ENCODE measurements at places on chromosomes 12 and 14. TPM values are rescaled to one million over a fixed set of nuclear protein-coding genes. Genes with fewer than 3 reads are reported as not detected.

DNA sequence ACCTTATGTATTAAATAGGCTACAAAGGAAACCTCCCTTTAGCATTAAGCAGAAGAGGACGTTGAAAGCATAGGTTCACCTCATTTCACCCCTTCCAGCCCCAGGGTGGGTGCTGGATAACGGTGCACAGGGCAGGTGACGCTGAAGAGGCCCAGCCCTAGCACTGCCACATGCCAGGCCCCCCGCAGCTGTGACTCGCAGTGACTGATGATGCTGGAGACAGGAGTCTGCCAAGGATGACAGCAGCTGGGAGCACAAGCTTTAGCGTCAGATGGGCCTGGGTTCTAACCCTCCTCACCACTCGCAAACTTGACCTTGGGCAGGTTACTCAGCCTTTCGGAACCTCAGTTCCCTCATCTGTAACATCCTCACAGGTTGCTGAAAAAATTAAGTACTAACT is 76.7 kb downstream of the TBK1 start:
- no peak for DNase-seq

GRCh38 chr12:13198241-13198640 is 1.7 kb downstream of the EMP1 start:
- DNase-seq, result no peak

GRCh38 chr12:92139634-92140150 is 6.0 kb downstream of the BTG1 start:
- DNase-seq, result no peak

DNA sequence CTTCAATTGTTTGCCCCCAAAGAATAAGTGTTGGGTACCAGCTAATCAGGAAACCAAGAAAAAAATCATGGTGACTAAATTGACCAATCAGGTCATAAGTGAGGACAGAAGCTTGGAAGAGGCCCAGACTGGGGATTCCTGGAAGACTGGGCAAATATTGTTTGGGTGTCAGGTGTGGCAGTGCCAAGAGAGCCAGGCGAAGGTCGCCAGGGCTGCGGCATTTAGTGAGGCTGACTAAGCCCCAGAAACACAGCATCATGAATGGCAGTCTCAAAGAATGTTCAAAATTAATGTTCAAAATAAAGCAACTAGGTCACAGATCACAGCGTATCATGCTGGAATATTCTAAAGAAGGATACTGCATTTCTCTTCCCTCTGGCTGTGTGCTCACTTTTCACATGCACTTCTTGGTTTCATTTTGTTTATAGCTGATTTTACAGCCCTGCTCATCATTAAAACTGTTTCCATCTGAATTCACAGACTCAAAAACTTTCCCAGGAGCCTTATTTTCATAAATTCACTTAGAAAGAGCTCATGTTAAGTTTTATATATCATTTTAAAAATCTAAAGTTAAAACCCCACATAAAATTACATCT is 85.3 kb upstream of the OVCH1 start:
- DNase-seq, result no peak

Gene HOXC5
- not detected for total RNA-seq

DNA sequence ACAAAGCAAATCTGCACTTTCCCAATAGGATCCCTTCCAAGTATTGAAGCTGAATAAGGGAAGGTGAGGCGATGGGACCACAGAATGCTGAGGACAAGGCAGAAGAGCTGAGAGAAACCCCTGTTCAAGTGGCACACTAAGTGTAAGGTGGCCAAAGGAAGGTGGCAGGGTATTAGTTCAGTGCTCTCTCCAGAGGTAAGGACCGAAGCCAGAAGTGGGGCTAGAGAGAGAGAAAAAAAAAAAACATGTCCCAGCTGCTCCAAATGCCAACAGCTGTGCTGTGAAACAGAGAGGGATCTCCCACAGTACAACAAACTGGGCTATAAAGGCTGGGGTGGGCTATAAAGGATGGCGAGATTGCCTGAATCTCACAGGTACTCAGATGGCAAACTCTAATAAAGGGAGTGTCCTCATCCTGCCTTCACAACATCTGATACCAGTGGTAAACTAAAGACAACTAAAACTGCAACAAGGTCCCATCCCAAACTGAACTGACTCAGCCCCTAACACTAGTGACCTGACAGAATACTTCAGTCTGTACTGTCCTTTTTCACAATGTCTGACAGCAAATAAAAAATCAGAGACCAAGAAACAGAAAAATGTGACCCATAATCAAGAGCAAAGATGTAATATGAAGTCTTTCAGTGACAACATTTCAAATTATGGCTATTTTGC is 47.9 kb downstream of the CDK17 start:
- no peak for DNase-seq

GRCh38 chr14:105899071-105899641 is 372.8 kb downstream of the TMEM121 start:
- DNase-seq, result no peak

Gene MSRB3
- total RNA-seq, result 52.5 TPM

DNA sequence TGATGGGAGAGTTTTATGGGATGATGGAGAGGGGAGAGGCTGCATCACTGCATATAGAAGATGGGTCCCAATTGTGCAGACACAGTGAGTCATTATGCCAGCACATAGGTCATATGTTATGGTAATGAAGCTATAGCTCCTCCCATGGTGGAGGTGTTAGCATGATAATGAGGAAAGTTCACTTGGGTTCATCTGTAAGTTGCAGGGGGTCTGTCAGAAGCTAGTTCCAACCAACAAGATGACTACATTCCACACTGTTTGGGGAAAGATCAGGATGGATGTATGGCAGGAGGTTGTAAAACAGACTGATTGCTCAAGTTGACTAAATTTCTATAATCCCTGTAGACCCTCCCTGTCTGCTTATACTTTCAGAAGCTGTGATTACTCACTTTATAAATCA is 561.3 kb downstream of the C12orf50 start:
- no peak for DNase-seq

DNA sequence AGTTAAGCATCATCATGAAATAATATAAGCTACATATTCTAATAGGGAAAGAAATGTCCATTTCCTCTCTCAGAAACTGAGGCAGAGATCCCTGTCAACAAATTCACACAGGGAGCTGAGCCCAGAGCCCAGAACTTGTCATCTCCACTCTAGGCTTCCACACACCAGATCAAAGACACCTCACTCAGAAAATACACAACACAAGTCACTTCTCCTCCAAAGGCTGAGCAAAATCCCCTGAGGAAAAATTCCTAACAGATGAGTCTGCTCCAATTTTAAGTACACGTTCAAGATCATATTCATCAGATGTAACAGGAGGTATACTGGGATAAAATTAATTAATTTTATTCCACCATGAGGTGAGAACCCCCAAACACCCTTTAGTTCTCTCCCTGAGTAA is 227.3 kb downstream of the DPF3 start:
- no peak for DNase-seq

DNA sequence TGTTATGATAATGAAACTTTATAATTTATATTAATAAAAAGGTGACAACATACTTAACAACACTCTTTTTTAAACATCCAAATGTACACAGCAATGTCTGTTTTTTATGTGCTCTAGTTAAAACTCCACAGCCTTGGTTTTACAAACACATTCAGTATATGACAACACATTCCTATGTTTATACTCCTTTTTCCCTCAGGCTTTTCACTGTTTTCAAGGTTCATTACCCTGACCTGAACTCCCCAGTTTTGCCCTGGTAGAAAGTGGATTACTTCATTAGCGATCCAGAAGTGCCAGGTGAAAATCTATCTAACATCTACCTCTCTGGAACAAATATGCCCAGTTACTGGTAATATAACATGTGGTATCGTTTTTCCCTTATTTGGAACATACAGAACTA is 340.2 kb upstream of the DDHD1 start:
- no peak for DNase-seq

GRCh38 chr14:20706657-20707355 is 18.2 kb downstream of the ANG start:
- no peak for DNase-seq

Gene CPNE6
- total RNA-seq, result not detected

DNA sequence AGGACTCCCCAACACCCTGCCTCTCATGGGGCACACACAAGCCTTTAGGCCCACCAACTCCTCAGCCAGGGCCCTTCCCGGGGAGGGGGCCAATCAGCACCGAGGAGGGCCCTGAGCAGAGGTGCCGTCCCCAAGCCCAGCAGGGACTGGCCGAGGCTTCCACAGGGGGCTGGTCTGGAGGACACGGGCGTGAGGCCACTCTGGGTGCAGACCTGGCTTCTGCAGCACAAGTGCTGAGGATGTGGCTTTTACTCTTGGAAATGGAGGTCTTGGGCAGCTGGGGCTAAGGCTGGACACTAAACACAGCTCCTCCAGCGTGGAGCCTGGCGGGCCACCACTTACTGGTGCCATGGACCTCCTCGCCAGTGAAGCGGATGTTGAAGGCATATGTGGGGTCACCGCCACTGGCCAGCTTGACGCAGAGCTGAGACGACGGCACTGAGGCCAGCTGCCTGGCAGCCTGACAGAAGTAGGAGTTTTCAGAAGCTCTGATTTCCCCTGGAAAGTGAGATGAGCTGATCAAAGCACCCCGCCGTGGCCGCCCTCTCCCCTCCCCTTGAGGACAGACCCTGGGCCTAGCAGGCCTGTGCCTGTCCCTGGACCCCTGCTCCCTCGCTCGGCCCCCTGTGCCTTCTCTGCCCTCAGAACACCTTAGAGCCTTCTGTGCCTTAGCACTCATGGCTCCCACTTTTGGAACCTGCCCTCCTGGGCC is 44.0 kb downstream of the TRAFD1 start:
- no peak for DNase-seq

DNA sequence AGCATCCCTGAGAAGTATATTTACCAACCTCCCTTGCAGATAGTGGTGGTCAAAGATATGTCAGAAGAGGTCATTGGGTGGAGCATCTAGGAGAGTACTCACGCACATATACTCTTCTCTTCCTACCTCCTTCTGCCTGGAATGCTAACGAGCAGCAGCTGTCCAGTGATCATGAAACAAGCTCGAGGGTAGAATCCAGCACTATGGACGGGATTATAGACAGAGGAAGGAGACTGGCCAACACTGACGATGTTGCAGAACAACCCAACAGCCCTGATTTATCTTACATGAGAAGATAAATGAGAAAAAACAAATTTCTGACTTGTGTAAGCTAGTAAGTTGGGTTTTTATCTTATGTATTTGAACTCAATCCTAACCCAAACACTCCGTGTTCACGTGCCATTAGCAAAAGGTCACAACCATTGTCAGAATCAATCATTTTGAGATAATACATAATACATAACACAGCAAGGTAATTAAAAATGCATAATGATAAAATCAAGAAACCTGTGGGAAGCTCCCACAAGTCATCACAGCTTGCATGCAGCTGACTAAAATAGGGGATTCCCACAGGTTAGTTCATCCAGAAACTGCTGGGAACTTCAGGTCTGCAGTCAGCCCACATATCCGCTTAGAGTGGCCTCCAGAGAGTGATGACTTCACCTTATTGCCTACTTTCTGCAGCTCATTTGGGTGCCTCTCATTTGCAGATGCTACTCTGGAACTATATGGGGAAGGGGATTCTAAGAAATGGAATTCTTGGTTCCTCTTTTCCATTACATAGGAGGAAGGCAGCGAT is 36.3 kb upstream of the STK38L start:
- DNase-seq, result no peak

DNA sequence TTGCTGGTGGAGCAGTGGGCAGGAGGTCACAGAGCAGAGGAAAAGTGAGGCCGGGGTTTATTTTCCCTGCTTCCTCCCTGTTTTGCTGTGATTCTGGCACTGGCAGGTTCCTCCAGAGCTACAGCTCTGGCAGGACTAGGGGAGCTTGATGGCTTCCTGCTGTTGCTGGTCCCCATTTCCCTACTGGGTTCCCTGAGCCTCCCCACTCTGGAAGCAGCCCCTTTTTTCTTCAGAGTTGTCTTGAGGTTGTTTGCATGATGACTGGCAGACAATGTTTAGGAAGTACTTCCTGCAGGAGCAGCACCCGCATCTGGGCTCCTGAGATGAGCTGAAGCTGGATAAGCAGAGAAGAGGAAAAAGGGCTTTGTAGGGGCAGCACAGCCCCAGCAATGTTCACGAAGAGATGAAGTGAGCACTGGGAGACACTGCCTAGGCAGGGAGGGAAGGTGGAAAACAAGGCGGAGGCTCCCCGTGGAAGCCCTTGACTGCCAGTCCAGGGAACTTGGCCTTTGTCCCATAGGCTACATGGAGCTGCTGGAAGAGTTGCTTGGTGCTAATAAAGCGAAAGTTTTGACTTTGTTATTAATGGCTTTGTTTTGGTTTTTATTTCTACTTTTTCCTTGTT is 126.9 kb downstream of the SLC38A6 start:
- no peak for DNase-seq

DNA sequence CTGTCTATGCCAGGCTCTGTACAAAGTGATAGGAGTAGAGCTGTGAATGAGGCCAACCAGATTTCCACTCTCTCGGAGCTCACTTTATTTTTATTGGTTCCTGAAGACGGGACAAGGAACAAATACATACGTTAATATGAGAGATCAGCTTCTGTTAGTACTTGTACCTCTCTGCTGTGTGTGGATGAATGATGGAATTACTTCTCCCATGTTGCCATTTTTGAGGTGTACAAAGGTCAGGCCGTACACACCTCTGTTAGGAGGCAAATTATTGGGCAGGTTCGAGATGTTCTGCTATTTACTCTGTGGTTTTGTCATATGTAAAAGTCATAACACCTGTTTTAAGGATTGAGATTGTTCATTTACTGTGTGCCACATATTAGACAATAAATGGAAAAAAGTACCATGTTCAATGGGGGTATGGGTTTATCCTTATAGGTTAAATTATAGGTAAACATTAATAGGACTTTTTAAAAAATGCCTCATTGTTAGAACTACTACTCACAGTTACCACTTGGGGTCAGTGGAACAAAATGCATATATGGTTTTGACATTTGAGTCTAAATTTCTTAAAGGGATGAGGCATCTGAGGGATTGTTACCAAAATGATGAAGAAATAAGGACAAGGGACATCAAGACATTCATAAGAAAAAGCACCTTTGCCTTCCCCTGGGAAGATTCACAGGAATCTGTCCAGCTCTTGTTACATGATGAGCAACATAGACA is 26.9 kb downstream of the WBP11 start:
- DNase-seq, result no peak

DNA sequence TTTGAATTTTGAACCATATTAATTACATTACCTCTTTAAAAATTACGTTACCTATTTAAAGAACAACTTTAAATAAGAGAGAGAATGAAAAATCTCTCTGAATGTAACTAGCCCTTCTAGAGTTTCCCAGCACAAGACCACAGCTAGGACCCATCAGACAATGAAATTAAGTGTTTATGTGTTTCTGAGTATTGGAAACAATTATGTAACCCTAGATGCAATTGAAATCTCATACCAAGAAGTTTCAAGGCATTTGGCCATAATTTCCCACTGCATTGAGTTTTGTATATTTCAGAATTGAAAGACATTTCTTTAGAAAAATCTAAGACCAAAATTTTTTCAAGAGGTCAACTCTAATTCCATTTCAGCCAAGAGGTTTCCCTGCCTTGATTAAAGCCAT is 47.1 kb downstream of the SERPINA3 start:
- DNase-seq, result no peak

Gene CCDC175
- not detected for total RNA-seq

DNA sequence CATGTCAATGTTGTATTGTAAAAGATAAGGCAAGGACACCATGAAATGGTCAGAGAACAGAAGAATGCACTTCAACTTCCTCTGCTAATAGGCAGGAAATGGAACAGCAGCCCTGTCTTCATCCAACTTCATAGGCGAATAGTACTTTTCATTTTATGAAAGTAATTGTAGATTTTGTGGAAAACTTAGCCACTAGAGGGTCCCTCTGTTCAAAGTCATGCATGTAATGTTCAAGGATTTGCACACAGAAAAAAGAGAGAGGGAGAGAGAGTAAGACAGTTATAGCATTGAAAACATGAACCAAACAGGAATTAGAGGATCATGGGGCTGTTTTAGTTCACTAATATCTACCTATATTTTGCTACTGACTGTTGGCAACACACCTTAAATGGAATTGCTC is 172.2 kb downstream of the FLRT2 start:
- DNase-seq, result no peak

Gene LRRK2
- 37.1 TPM for total RNA-seq

Data from vagina (tissue), 2 donors.